ENCODE measurements at places on chromosomes 4 and X.

DNA sequence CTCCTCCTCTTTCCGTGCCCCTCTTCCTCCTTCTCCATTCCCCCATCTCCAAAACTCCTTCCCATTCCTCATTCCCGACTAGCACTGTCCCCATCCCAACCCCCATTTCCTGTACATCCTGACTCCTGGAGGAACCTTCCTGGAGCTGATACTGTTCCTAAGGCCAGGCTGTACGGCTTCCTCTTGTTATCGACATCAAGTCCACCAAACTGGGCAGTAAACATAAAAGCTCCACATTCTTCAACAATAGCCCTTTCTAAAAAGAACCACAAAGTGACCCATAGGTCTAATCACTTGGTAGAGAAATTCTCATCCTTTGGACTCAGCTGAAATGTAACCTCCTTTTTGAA lies 22.9 kb downstream of the AWAT2 start:
- DNase-seq: no peak

DNA sequence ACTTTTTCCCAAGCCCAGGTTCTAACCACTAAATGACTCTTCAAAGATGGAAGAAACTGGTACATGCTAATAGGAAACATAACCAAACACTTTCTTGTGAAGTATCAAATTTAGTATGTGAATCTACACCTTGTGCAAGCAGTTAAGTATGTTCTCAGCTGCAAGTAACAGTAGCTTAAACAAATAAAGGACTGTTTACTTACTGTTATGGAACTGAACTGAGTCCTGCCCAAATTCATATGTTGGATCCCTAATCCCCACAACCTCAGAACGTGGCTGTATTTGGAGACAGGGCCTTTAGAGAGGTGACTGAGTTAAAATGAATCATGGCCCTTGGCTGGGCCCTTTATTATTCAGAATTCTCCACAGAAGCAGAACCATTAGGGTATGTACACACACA lies 178.7 kb downstream of the KDR start:
- no peak for DNase-seq

DNA sequence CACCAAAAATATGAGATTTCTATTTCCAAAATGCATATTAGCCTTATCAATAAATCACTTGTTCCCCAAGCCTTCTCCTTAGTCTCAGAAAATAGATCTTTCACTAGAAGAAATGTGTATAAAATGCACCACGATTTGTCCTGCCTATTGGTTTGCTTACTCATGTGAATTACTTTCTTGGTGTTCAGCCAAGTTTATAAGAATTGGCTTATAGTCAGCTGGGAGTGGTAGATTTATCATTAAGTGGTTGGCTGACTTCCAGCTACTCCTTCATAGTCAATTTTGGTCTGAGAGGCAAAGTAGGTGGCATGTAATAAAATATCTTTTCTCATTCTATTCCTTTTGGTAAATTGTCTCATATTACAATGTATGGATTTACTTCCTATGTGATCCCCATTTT lies 1.3 kb downstream of the SULT1E1 start:
- no peak for DNase-seq

DNA sequence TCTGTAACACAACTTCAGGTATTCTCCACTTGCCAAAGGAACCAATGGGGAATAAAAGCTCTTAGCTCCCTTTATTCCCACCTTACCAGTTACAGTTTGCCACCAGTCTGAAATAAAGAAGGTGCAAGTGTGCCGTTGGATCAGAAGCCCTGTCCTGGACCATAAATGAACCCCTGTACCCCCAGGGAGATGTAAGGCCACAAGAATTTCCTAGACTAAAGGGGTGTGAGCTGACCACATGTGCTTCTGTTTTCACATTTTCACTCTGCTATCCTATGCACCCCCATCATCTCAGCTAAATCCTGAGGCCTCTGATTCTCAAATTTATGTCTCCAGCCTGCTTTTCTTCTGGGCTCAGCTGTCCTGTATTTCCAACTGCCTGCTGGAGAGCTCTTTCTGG lies 221.2 kb downstream of the SPRY1 start:
- no peak for DNase-seq

GRCh38 chrX:72304877-72305276 lies 837 bp downstream of the CITED1 start:
- no peak for DNase-seq

DNA sequence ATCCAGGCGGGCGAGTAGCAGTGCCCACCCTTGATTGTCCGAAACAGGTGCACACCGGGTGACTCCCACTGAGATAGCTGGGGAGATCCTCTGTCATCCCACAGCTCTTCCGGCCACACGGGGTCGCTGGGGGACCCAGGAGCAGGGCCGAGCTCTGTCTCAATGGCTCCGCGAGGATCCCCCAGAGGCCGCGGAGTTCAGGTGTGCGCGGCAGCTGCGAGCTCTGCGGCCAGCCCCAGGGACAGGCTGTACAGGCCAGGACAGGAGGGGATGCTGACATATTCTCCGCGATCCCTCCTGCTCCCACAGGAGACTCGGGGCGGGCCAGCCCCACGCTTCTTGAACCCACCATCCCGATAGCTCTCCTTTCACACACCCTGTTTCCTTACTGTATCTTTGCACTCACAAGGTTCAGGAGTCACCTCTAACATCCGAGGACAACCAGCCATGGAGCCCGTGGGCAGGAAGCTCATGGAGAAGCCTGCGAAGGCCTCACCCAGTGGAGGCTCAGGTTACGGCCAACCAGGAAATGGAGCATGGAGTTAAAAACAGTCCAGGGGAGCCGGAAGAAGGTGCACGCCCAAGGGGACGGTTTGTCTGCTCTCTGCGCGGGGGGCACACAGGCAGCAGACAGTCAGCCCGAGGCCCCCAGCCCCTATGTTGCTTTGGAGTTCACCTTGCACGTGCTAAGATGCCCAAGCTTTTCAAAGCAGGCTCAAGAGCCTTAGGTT lies 77.9 kb upstream of the AMELX start:
- DNase-seq: no peak

- DNase-seq: no peak
Measured at GRCh38 chr4:118927974-118928373, 39.3 kb downstream of the SYNPO2 start.

GRCh38 chrX:39519030-39519488 lies 578.7 kb downstream of the BCOR start:
- no peak for DNase-seq
